ENCODE measurements at places on chromosomes 16 and 17.

DNA sequence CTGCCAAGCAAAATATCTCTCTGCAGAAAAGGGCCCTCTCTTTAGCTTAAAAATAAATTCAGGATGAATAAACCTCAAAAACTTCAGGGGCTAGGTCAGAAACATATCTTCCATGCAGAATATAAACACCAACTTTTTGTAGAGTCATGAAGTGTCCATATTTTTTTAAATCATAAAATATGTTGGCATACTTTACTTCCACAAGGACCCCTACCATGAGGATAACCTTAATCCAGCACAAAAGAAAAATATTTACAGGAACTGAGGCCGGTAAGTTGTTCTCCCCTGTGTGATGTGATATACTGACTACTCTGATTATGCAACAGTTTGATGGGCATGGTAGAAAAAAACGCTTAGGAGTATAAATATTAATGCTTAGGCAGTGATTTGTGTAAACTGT lies 264.8 kb upstream of the CDH11 start:
- no peak for DNase-seq

- DNase-seq = no peak
Observed at GRCh38 chr16:27529962-27530361, 19.8 kb downstream of the GTF3C1 start.

GRCh38 chr17:66283971-66284370 lies 18.4 kb upstream of the PRKCA start:
- no peak for DNase-seq

- no peak for DNase-seq
Observed at GRCh38 chr17:34163646-34164045, 91.4 kb upstream of the CCL2 start.

DNA sequence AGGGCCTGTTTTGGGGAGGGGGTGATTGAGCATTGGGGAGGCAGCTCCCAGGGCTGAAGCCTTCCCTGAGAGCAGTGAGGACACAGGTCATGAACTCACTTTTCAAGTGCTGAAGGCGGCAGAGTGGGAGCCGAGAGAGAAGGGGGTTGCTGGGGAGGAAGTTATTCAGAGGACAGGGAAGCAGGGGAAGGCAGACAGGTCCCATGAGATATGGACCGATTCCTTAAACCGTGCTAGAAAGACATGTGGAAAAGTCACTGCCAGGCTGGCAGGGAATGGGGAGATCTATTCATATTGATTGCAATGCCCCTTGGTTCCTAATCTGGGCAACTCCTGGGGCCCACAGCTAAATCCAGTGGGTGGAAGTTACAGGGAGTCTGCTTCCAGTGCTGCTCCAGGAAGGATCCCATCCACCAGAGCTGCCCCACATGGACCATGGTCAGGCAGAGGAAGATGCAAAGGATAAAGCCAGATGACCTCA lies 1.1 kb downstream of the CCL4 start:
- DNase-seq = no peak

- no peak for DNase-seq
Observed at GRCh38 chr17:82993005-82993404, 86.4 kb upstream of the METRNL start.

GRCh38 chr17:78925662-78926555 lies 722 bp upstream of the TIMP2 start:
- no peak for DNase-seq

DNA sequence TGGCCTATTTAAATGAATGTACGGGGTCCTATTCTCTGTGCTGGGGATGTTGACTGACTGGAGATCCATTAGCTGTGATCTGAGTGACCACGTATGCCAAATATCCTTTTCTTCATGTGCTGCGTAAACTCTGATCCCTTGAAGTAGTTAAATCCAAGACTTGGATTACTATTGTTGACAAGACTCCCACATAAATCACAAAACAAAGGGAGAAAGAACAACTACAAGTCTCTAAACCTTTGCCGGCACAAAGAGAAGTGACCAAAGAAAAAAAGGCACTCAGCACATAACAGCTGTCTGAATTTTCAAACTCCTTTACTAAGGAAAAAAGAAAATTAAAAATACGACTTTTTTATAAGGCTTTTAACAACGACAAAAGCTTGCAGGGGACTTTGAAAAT lies 559.9 kb upstream of the CDH8 start:
- no peak for DNase-seq

Measured in activated naive CD4-positive, alpha-beta T cell treated with Interleukin-2 at 50 U/mL for 16 hours (primary cell).